ENCODE measurements at places on chromosomes 2 and 18. TPM values are rescaled to one million over a fixed set of nuclear protein-coding genes. Genes with fewer than 3 reads are reported as not detected.

GRCh38 chr18:489244-490023 is 11.1 kb downstream of the COLEC12 start:
- H3K27me3 ChIP-seq, result no peaks in the 10 kb centered on the region
- no peak for DNase-seq
- H3K4me3 ChIP-seq, result no peak overlapping the region
- no peaks in the 10 kb centered on the region for H3K36me3 ChIP-seq
- no peaks in the 10 kb centered on the region for H3K4me1 ChIP-seq
- H3K27ac ChIP-seq, result no peak overlapping the region

Gene TCF7L1
- total RNA-seq, result 5.8 TPM

DNA sequence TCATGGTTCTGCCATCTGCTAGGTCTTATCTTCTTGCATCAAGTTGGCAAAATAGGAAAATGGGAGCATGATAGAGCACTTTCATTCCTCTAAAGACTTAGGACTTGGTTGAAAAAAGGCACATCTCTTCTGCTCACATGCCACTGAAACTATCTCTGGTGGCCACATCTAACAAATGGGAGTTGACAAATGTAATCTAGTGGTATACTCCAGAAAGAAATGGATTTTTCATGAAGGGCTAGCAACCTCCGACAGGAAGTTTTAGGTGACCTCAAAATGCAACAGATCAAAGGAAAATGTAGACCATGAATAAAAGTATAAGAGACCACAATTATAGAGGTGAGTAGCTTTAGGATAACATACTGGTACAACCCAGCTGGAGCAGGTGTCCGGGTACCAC is 224.1 kb downstream of the SETBP1 start:
- H3K36me3 ChIP-seq, result no peaks in the 10 kb centered on the region
- H3K27ac ChIP-seq, result no peak overlapping the region
- no peak overlapping the region for H3K4me3 ChIP-seq
- no peak for DNase-seq
- H3K27me3 ChIP-seq, result no peaks in the 10 kb centered on the region
- H3K4me1 ChIP-seq, result no peaks in the 10 kb centered on the region

Gene ALLC
- total RNA-seq, result not detected

Gene CRIM1
- 181 TPM for total RNA-seq

DNA sequence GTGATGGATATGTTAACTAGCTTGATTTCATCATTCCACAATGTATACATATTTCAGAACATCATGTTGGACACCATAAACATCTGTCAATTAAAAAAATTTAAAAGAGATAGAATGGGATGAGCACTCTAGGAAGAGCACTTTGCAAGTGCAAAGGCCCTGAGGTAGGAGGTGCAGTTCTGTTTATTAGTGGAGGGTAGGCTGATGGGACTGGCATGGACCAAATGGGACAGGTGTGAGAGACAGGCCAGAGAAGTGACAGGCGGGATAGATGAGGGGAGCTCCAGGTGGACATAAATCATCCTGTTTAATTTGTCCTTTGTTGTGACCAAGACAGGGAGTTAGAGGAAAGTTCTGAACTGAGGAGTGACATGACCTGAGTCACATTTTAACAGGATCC is 477.9 kb downstream of the TSN start:
- no peaks in the 10 kb centered on the region for H3K27me3 ChIP-seq
- no peak overlapping the region for H3K27ac ChIP-seq
- no peaks in the 10 kb centered on the region for H3K36me3 ChIP-seq

GRCh38 chr2:54763636-54764291 is 40.3 kb downstream of the EML6 start:
- H3K27me3 ChIP-seq, result no peaks in the 10 kb centered on the region
- no peak overlapping the region for H3K4me3 ChIP-seq
- DNase-seq, result no peak
- H3K36me3 ChIP-seq, result no peaks in the 10 kb centered on the region
- no peaks in the 10 kb centered on the region for H3K4me1 ChIP-seq
